NAMALWA (cell line): ENCODE measurements at places on chromosomes 3 and 15.

DNA sequence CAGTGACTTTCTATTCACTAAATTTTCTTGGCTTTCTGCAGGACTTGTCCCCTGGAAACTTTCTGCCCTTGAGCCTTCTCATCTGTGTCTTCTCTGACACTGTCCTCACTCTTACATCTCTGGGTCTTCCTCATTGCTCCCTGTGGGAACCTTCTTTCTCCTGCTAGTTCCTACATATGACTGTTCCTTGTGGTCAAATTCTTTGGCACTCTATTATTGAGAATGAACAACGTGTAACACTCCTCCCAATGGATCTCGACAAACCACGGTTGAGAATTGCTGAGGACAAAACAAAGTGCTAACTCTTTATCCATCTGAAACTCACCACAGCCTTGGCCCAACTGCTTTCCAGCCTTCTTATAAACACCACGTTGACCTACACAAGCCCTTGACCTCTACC is 3.5 kb upstream of the FAM81A start:
- DNase-seq, result no peak

- DNase-seq, result no peak
These were observed 280.5 kb downstream of the MBNL1 start for GRCh38 chr3:152549263-152549662.

- peak; percentile 49 for DNase-seq
These were observed 4.1 kb downstream of the GORASP1 start for GRCh38 chr3:39103324-39103693.

DNA sequence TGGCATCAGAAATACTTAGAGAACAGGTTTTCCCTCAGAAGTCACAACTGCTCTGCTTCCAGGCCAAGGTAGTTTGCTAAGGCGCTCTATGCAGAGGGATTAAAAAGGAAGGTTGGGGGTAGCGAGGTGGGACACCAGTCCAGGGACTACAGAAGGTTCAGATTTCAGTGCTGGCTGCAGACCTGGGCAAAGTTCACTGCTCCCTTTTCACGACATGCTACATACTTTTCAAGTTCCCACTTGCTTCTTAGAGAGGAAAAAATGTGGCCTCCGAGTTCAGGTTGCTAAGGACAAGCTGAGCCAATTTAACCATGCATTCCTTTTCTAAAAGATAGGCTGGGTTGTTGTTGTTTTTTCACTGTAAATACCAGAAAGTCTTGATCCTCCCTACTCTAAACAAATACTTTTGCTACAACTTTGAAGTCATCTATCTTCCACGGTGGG is 158.6 kb upstream of the NR2F2 start:
- DNase-seq, result no peak

DNA sequence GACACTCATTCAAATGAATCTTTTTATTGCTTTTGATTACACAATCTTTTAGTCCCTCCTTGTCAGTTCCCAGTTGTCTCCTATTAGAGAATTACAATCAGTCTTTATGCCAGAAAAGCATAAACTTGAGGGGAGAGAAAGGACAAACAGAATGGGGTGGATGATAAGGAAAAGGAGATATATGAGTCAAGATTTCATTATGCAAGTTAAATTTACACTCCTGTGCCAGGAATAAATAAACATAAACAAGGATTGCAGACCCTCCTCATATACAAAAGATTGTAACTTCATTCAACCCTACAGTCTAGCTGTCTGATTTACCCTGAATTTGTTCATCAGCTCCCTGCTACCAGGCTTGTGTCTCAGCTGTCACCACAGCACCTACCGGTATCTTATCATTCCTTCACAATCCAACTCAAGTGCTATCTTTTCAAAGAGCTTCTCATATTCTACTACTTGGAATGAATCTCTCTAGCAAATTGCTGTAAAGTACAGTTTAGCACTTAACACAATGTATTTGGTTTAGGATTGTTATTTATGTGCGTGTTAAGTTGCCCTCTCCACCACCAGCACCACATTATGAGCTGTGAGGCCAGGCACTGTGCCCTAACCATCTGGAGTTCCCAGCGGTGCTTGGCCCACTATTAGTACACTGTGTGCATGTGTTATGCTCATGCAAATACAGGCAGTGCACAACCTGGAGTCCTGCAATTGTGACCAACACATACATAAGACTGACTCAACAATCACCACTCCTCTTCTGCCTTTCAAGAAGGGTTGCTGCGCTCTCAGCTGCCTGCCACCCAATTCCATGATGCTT is 504.1 kb downstream of the TBL1XR1 start:
- no peak for DNase-seq

- no peak for DNase-seq
These were observed 1.9 kb downstream of the MINDY2 start for GRCh38 chr15:58773024-58773423.

GRCh38 chr3:155103686-155104085 is 23.6 kb downstream of the MME start:
- no peak for DNase-seq

DNA sequence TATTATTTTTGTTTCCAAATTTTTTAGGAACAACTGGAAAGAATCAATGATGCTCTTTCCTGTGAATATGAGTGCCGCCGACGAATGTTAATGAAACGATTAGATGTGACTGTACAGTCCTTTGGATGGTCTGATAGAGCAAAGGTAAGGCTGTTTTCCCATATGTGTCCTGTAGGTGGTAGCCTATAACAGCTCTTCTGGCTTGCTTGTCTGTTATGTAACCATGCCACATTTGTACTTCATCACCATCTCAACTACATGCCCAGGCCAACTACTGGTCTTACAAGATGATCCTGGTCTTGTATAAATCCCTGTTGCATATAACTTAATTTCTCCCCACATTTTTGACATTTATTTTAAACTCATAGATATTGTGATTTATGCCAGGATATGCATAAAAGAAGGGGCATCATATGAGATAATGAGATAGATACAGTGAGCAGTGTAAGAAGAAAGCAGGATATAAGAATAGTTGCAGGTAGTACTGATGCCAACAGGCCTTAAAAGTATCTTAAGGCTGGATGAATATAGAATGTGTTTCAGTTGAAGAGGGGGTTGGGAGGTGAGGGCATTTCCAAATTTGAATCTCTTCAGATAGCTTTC is 20.3 kb downstream of the FAM98B start:
- peak; percentile 78 for DNase-seq

DNA sequence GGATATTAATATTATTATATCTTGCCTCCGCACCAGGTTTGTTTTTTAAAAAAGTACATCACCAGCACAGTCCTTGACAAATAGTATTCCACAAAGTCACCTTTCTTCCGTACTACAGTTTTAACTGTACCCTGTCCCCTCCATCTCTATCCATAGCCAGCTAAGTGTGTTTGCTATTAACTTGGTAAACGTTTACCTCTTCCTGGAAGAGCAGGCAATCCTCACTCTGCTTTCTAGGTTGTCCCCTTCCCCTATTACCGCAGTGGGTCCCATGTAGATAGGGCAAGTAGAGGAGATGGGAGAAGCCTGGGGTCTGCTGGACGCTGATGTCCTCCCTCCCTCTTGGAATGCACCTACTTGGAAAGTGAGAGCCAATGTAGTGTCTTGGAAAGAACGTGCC is 83.9 kb upstream of the ETV5 start:
- DNase-seq, result no peak

DNA sequence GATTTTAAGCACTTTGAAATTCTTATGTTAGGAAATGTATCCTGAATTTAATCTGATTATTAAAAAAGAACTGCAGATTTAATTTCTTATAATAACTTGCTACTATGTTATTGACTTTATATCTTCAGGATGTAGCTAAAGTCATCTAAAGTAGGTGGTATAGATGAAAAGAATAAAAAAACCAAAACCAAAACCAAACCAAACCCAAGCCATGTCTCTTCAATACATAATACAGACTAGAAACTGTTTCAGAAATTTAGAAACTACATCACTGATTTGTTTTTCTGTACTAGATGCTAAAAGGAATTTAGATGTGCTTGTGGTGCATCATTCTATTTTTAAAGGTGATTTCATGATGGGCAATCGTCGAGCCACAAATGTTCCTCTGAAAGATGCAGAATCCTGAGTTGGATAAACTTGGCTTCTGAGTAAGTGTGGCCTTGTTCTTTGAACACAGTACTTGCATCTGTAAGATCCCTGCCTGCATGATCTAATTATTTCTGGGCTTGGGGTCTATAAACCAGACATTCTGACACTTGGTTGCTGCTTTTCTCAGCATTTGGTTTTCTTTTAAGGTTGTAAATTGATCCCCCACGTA is 287.1 kb upstream of the SUCLG2 start:
- DNase-seq, result no peak

GRCh38 chr15:63544258-63545026 is 40.0 kb downstream of the USP3 start:
- peak; percentile 50 for DNase-seq

- DNase-seq, result no peak
These were observed 353.2 kb upstream of the PROK2 start for GRCh38 chr3:72137865-72138861.

DNA sequence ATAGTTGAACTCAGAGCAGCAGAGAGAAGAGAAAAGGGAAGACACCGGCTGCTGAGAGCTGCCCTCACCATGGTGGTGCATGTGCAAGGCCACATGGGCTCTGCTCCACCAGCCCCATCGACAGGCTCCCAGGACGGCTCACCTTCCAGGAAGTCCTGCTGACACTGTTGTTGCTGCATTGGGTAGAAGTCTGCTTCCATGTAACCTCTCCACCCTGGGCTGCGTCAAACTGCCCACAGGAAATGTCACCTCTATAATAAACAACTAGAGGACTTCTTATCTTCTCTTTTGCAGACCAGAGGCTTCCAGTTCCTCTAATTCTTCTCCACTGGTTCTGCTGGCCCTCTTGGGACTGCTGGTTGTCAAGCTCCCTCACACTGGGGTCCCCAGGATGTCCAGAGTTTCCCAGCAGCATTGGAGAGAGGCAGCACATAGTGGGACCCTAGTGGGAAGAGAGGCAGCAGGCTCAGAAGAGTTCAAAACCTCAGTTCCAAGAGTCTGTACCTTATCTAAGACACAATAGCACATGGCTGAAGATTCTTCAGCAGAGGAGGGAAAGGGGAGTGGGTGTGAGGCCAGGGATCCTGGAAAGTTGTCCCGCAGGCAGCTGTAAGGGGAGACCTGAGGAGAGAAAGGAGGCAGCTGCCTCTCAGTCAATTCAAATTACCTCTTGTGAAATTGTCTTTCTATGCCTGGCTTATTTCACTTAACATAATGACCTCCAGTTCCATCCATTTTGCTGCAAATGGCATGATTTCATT is 5.8 kb upstream of the CCR3 start:
- no peak for DNase-seq
